ENCODE measurements at places on chromosomes 2 and 18.

- DNase-seq = no peak
Observed at GRCh38 chr2:23669413-23670244, 257.3 kb downstream of the ATAD2B start.

GRCh38 chr2:44456946-44457345, 95.2 kb downstream of the CAMKMT start:
- no peak for DNase-seq

GRCh38 chr2:169039702-169040101, 8.6 kb upstream of the ABCB11 start:
- DNase-seq = no peak

DNA sequence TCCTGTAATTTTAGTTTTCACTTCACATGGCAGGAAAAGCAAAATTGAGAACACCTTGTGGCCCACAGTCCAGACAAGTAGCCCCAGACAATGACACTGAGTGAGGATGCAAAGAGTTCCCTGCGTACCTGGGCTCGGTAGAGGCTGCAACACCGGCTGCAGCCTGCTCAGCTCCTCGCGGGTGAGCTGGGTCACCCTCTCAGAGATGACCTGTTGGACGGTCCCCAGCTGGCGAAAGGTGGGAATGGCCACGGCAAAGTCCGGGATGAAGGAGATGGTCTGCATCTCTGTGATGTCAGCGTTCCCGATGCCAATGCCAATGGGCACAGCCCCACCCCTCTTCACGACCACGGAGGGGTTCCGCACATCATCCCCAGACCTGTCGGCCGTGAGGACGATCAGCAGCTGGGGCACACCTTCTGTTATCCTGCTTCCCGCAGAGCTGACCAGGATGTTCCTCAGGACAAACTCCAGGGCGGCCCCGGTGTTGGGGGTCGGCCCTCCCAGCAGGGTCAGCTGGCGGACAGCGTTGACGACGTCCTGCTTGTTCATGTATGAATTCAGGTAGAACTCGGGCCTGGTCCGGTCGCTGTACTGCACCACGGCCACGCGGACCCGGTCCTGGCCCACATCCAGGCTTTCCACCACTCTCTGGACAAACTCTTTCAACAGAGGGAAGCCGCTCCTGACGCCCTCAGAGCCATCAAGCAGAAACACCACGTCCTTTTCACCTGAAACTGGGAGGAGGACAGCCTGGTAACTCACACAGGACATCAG, 39.5 kb downstream of the COL6A3 start:
- no peak for DNase-seq

GRCh38 chr2:166892397-166892796, 4.1 kb downstream of the XIRP2 start:
- no peak for DNase-seq

DNA sequence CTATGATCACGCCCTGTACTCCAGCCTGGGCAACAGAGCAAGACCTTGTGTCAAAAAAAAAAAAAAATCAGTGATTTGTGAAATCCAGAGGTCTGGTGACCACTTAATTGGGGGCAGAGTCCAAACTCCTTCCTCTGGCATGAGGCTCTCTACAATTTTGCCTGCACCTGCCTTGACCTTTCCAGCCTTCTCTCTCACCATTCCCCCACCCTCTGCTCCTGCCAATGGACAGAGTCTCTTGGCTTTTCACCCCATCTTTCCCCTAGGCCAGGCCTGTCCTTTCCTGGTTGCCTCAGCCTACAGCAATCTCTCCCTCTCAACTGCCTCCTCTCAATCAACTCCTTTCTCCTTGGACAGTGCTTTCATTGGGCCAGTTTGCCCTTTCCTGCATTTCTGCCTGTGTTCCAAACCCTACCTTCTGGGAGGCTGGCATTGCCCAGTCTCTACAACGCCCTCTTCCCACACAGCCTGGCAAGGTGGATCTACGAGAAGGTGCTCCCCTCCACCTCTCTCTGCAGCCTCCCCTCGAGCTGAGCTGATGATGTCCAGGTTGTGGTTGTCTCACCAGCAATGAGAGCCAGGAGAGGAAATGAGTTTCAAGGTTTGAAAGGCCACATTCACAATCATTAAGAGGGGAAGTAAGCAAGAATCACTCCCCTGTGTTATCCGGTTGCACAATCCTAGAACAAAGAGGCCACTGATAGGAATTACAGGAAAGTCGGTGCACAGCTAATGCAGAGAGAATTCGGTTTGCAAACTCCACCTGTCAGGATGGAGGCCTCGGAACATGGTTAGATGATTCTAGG, 39.5 kb upstream of the NPAS2 start:
- DNase-seq = peak; percentile 83

DNA sequence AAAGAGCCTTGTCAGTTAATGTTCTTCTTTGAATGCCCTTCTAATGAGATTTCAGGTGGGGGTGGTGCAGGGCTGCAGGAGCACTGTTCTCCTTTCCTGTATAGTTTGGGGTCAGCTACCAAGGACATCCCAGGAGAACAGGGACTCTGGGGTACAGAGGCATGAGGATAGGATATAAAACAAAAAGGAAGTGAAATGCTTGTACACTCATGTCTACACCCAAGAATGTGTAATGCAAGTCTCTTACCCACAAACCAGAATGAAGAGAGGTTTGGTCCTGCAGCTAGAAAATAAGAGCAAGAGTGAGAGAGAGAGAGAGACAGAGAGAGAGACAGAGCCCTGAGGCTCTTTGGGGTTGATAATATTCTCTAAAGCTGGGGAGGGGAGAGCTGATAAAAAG, 151.8 kb upstream of the KCTD1 start:
- DNase-seq = no peak

DNA sequence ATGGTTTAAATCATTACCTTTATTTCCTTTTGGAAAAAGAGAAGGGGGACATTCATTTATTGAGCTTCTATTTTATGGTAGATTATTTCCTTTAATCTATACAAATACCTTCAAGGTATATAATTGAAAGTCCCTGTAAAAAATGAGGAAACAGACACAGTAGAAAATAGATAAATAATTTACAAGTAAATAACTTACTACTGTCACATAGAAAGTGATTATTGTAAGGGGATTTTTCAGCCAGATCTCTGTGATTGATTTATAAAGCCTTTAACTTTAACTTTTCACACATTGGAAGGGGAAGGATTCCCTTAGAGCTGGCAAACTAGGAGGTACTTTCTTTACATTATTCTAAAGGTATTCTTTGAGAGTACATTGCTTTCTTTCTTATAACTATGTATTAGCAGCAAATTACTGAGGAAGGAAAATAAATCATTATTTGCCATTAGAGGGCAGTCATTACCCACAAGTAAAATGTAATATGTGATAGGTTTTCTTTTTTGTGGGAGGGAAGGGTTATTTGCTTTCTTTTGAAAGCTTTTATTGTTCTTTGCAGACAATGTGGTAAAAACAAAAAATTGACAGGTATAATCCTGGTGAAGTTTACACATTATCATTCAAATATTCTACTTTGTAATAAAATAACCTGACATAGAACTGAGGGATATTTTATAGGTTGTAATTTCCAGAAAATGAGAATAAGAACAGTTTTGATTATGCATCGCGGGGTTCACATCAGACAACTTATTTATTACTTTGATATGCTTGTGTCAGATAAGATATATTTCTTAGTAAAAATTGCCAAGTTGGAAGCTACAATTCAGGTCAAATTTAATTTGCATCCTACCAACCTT, 24.8 kb upstream of the RPE start:
- peak; percentile 40 for DNase-seq

GRCh38 chr2:186605041-186605440, 15.2 kb downstream of the ITGAV start:
- DNase-seq = peak; percentile 55

DNA sequence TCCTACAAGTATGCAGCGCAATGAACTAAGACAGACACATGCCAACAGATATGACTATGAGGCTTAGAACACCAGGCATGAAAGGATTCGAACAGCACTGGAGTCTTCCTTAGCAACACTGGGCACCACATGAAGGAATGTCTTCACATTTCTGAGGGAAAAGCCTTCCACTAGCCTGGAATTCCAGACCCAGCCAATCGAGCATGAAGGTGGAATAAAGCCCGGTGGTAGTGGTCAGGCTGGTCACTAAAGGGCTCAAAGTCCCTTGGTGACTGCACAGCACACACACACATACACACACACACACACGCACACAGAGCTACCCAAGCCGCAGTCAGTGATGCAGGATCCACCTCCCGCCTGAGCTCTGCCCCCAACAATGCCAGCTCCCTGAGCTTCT, 19.7 kb upstream of the SFXN5 start:
- DNase-seq = no peak

DNA sequence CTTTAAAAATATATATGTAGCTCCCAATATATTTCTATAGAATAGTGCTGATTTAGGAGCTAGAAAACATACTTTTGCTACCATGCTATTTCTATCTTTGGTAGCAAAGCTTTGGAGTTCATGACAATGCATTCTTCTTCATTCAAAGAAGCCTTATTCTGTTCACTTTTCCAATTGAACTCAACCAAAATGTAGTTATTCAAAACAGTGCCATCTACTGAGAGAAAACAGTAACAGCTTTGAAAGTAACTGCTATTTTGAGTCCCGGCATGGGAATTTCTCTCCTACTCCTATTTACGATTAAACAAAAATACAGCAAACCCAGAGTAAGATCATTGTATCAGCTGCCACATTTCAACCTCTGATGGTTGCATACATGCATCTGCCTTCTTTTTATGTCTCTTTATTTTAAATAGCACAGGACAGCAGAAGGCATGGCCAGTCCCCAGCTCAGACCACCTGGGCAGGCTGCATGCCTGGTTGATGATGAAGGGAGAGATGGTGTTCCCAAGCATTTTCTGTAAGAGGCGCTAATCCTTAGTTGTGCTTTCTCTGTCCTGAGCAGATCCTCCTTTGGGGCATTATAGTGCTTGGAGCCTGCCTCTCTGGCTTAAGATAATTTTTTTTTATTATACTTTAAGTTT, 69.7 kb upstream of the SULT1C3 start:
- DNase-seq = peak; percentile 26

- DNase-seq = no peak
Observed at GRCh38 chr2:213185147-213185822, 33.9 kb upstream of the IKZF2 start.

- no peak for DNase-seq
Observed at GRCh38 chr18:44680273-44681075, at the start of gene SETBP1. Gene SETBP1, plus strand, starts transcription at chr18:44680888. Its CDS starts 20,459 bp downstream, at chr18:44701347.

- no peak for DNase-seq
Observed at GRCh38 chr2:24691806-24692205, 101.4 kb downstream of the PTRHD1 start.

DNA sequence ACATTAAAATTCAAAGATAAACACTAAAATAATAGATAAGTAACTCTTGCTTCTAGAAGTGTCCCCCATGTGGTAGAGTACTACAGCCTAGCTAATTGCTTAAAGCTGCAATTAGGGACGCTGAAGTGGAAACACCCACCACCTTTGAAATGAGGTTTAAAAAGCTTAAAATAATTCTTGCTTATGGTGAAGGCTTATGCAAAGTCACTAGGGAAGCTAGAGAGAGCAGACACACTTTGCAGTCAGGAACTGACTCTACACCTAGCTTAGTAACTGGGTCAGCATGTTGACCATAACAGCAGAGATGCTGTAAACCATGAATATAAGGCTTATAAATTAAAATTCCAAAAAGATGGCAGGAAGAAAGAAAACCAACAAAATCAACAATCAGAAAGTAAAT, 65.4 kb upstream of the DSG1 start:
- no peak for DNase-seq

DNA sequence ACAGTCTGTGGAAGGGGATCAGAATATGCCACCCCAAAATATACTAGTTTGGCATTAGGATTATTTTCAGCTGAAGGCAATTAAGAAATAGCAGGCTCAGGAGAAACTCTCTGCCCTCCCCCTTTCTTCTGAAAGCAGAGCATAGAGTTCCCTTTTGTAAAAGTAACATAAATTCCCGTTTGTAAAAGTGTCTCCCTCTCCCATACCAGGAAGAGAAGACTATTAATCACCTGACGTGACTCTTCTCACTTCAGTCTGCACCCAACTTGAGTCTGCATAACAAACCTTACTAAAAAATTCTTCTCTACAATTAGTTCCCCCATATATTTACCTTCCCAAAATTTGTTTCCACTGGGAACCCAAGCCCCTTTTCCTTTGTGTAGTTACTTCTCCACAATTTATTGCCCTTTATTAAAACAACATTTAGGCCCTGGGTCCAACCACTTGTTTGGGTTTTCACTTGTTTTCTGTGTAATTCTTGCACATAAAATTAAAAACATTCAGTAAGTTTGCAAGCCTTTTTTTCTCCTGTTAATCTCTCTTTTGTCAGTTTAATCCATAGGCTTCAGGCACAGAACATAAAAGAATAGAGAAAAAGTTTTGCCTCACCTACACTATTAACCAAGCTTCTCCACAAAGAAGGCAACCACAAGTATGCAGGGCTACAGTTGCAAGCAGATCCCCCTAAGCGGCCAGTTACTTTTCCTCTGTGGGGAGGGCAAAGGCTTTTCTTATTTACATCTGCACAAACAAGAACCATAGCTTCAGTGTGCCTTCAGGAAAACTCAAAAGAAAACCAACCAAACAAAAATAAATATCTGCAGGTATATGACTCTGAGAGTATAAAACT, 107.6 kb upstream of the MSH2 start:
- DNase-seq = no peak

DNA sequence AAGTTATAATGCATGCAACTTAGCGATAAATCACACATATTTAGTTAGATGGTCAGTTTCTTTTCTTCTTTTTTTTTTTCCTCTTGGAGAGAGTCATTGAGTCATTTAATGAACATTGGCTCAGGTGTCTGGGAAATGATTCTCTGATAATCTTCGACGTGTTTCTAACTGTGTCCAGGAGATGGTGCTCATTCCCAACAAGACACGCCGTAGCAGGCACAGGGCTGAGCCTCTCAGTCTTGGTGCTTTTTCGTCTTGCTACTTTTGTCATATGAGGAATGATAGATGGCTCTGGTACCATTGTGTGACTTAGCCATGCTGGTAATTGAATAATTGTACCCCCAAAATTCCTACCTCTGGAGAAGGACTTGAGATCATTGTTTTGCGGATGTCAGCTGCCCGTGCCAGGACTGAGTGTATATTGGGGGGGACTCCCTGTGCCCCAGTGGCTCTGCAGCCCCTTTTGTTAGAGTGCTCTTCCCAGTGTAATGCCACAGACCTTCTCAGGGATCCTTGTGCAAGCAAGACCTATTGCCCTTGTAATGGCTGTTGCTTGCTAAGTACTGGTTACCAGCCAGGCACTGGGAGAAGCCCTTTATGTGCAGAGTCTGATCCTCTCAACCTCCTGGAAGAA, 107.6 kb upstream of the CYRIA start:
- DNase-seq = peak; percentile 67

- DNase-seq = no peak
Observed at GRCh38 chr2:204737296-204737695, 192.0 kb downstream of the PARD3B start.

GRCh38 chr2:141029428-141030078, 1101.3 kb downstream of the LRP1B start:
- DNase-seq = no peak

- DNase-seq = no peak
Observed at GRCh38 chr2:219919506-219919905, 292.1 kb downstream of the SLC4A3 start.

GRCh38 chr2:173934895-173935294, 30.3 kb downstream of the SP3 start:
- DNase-seq = no peak

- no peak for DNase-seq
Observed at GRCh38 chr2:95552911-95553310, 38.9 kb upstream of the TRIM43 start.
